ENCODE measurements at places on chromosomes 16 and 17.

DNA sequence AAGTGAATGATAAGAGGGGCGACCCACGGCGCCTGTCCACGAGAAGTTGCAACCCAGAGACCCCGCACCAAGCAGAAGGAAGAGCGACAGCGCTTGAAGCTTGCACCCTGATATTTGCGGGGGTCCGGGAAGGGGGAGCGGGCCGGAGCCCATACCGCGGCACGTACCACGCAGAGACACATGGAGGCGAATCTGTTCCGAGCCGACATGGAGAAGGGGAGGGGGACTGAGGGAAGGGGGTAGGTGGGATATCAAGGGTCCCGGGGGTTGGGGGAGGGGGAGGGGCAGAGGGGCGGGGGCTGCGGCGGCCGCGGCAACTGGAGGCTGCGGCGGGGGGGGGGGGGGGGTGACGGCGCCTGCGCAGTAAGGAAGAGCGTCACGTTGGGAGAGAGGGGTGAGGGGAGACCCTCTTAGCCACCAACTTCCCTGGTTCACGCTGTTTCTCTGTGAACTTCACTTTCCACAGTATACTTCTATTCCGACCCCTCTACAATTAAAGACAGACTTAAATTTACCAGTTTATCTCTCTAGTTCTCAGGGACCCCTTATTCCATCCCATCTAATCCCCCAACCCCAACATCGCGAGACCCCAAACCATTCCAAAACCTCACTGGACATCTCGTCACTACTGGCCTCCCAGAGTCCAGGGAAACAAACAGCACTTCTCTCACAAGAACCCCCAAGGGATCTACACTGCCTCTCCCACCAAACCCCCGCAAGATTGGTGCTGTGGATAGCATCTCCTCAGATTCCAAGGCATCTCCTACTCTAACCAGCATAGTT, 8.0 kb downstream of the DLG4 start:
- DNase-seq: no peak

DNA sequence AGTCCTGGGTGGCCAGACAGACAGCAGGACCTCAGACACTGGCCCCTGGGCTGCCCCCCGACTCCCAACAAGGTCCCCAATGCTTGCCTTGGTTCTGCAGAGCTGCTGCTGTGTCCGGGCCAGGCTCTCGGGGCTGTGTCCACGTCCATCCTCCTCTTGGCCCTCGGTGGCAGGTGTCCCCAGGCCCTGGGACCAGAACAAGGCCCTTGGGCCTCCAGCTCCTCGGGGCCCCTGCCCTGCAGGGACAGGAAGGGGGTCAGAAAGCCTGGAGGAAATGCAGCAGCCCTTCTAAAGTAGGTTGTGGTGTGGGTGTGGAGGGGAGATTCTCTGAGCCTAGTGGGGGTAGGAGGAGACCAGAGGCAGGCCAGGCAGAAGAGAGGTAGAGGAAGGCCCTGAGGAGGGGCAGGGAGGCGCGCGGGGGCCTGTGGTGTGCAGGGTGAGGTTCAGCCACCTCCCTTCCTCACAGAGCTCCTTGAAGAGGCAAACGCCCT, 2.5 kb upstream of the AXIN1 start:
- no peak for DNase-seq

DNA sequence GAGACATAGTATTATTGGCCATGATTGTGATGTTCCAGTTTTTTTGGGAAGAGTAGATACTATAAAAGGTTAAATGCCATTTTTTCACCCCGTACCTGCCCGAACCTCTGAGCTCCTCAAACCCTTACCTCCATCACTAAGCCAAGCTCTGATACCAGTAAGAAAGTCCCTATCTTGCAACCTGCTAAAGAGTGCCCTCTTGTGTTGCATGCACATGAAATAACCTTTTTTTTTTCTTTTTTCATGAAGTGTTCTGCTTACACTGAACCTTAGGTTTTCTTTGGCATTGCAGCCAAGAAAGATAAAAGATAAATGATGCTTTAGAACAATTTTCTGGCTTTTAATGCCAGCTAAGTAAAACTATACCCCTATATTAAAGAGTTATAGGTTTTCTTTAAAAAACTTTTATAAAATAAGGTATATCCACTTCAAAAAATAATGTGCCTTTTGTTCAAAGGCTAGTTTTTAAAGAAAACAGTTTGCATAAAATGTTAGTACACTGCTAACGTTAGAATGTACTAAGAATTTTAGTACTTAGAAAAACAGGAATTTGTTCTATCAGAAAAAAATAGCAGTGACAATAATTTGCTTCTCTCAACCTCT, 295.3 kb upstream of the PMFBP1 start:
- peak; percentile 74 for DNase-seq

GRCh38 chr17:4329838-4330237, 36.6 kb downstream of the UBE2G1 start:
- peak; percentile 99 for DNase-seq

DNA sequence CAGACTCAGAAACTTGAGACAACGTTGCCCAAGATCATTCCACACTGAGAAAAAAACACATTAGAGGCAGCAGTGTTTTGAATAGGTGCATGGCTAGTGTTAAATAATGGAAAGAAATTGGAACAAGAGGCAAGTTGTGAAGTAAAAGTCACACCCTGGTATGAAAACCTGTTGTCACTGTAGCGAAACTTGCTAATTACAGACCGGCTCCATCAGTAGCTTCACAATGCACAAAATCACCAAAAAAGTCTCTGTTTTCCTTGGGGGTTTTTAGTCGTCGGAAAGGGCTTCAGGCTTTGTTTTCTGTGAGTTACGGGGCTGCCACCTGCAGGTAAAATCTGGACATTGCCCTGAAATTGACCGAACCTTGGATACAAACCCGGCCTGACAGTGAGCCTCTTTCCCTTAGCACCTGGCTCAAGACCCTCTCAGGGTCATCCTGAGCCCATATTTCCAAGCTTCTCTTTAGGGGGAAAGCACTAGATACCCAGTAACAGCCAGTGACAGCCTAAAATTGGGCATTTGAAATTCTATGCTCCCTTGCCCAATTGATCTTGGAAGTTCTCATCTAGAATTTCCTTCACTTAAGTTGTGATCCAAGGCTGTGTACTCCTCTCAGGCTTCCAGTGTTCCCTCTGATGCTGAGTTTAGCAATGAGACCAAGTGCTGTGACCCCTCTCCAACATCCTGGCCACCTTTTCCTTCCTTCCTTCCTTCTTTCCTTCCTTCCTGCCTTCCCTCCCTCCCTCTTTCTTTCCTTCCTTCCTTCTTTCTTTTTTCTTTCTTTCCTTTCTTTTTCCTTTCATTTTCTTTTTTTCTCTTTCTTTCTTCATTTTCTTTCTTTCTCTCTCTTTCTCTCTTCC, 7.2 kb upstream of the GRB2 start:
- peak; percentile 82 for DNase-seq

GRCh38 chr16:88743693-88744576, 37.6 kb downstream of the CTU2 start:
- peak; percentile 77 for DNase-seq

GRCh38 chr16:51638339-51639135, 487.5 kb upstream of the SALL1 start:
- peak; percentile 58 for DNase-seq

DNA sequence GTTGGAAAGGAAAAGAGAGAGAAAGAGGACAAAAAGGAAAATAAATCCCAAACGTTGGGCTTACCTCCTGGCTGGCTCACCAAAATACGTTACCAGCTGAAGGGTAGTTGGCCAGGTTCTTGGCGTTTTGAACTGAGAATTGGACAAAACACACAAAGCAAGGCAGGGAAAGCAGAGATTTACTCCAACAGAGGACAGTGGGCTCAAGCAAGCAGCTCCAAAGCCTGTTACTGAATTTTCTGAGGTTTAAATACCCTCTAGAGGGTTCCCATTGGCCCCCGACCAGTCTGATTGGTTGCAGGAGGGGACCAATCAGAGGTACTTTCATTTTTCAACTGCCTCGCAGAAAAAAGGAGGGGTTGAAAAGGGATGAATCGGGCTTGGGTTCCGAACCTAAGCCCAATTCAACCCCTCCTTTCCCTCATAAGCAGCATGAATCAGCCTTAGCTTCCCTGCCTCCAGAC, 55.6 kb upstream of the ALOX12 start:
- DNase-seq: no peak

- no peak for DNase-seq
These were observed 367.0 kb upstream of the ERCC4 start for GRCh38 chr16:13552960-13553257.

DNA sequence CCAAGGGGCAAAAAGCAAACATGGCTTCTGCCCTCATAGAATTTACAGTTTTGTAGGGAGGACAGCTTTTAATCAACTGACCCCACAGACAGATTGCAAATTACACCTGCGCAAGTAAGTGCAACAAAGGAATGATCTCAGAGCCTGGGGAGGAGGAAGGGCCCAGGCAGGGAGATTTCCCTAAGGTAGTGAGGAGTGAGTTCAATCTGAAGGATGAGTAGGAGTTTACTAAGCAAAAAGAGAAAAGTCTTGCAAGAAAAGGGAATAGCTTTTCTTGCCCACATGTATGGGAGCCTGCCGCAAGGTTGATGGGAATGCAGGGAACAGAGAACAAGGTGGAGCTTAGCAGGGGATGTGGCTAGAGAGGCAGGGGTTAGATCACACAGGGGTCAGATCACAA, 1.6 kb upstream of the SOCS7 start:
- no peak for DNase-seq

DNA sequence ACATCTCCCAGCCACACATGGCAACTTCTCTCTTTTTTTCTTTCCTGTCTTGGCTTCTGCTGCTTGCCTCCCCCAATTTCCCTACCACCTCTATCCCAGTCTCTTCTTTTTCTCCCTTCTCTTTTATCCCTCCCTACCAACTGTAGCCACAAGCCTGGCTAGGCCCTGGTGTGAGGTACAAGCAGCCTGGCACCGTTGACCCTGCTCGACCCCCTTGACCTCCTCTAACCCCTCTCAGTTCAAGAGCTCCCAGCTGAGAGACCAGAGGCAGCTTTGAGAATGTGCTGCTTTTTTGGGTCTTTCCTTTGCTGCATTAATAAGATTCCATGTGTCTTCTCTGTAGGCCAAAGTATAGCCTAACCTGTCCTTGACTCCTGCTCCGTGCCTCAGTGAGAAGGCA, 32.3 kb downstream of the B9D1 start:
- DNase-seq: no peak

GRCh38 chr16:24036614-24037013, 200.8 kb downstream of the PRKCB start:
- DNase-seq: peak; percentile 60

DNA sequence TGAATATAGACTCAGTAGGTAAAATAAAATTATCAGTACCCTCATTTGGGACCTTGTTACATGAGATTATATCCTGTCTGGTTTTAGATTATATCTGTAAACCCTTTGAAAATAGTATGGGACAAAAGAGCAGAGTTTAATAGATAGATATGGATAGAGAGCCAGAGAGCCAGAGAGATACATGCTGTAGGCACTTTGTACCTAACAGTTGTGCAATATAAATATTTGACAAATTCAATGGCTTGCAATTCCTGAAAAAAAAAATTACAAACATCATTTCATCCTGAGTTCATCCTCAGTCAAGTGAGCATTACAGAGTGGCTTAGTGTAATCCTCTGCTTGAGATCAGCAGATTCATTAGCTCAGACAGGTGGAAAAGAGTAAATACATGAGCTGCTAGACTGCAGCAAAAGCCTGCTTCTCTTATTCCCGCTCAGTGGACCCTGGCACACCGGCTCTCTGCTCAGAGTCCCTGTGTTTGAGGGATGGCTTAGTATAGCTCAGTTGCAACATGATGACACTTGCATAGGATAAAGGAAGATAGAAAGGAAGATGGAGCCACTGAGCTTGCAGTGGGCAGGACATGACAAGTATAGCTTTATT, 931.6 kb upstream of the GOT2 start:
- DNase-seq: no peak

- no peak for DNase-seq
These were observed 10.1 kb upstream of the CEP295NL start for GRCh38 chr17:78913115-78913514.

DNA sequence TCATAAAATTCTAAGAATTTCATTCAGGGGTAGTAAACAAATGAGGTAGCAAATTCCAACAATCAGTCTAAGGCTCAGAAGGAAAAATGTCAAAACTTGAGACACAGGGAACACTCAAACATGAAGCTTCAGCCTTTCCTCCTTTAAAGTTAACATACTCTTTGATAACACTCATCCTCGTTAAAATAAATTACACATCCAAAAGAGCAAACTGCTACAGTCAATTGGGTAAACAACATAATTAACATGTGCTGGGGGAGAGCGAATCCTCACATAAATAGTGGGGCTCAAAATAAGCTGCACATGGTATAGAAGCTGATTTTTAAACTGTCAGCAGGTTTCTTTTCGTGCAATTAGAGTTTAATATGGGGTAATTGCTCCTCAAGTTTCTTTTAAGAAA, 12.9 kb downstream of the GRB2 start:
- DNase-seq: no peak

GRCh38 chr16:85987750-85988078, 88.8 kb downstream of the IRF8 start:
- no peak for DNase-seq

DNA sequence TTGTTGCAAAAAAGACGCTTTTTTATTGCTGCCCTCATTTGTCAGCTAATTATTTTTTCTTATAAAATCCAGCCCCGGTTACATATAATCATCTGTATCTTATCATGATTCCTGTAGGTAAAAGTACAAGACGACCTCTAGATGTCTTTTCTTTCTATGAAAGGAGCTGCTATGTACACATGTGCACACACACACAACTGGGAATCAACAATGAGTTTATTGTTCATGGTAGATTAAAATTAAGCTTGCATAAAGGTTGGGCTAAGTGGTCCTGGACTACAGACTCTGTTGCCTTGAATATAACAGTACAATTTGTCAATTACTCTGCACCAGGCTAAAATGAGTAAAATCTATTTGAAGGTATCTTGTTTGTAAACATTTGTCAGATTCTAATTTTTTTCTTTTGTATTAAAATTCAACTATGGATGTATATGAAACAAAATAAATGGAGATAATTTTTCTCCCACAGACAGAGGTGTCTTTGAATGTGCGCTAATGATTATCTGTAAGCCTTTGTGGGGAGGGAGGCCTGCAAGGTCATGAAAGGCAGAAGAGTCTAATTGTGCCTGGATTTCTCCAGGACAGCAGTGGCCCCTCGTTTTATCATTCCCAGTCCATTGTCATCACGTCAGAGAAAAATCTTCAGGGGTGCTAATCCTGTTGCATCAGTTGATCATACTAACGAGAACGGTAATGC, 13.4 kb downstream of the C17orf58 start:
- DNase-seq: no peak

- DNase-seq: no peak
These were observed 29.2 kb upstream of the NKD1 start for GRCh38 chr16:50519001-50519400.

- no peak for DNase-seq
These were observed 5.3 kb downstream of the DEF8 start for GRCh38 chr16:89953671-89954406.

Data from ELR (cell line).